Stimulated activated CD8-positive, alpha-beta memory T cell treated with anti-CD3 and anti-CD28 coated beads, Interleukin-2, amount 100 ng/mL, for 1 hour (primary cell): ENCODE measurements at places on chromosomes 4 and X.

DNA sequence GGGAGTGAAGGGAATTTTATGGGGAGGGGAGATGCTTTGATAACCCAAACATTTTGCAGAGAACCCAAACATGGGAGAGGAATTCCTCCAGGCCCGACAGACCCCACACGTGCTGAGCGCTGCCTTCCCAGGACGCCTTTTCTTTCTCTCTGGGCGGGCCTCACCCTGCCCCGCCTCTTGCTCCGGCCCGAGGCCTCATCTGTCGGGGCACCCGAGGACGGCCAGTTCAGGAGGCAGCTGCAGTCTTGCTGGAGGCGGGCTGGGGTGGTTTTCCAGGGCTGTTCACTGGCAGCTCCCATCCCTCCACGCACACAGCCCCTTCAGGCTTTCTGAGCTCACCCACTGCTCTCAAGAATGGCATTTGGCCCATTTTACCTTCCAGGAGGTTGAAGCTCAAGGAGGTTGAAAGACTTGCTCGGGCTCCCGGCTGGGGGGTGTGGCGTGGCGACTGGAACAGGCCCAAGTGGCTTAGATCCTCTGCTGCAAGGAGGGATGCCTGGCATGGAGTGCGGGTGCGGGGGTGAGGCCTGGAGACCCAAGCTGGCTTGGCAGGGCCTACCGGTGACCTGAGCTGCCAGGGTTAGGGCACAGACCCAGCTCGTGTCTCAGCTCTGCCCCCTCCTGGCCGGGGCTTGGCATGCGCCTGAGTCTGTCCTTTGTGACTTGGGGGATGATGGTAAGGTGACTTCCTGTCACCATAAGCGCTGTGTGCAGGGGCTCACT, 99.2 kb downstream of the PSAPL1 start:
- DNase-seq, result no peak

GRCh38 chrX:44305921-44306320, 37.6 kb downstream of the EFHC2 start:
- no peak for DNase-seq

DNA sequence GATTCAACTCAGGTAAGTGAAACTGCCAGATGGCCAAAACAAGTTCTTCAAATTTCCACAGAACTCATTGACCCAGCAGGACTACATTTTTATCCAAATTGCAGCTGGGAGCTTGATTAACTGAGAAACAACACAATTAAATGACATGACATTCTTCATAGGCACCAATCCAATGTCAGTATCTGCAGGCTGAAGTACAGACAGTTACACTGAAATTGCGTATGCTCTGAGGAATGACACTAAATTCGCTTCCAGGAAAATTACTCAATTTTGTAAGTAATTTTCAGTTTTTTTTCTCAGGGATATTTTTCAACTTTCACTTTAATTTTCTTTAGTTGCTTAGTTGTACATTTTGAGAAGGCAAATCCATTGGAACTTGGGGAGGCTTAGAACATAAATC, 4.5 kb downstream of the C1GALT1C1 start:
- DNase-seq, result no peak

- DNase-seq, result no peak
These were observed 126.3 kb downstream of the AASDH start for GRCh38 chr4:56261027-56261426.

GRCh38 chr4:117225471-117225870, 140.1 kb upstream of the TRAM1L1 start:
- no peak for DNase-seq

GRCh38 chr4:64271601-64272081, 137.6 kb downstream of the TECRL start:
- no peak for DNase-seq

GRCh38 chr4:112946127-112946526, 103.3 kb upstream of the ANK2 start:
- no peak for DNase-seq
